ENCODE measurements at places on chromosomes 1 and 21.

GRCh38 chr1:202081992-202082391, 40.7 kb upstream of the GPR37L1 start:
- no peak for DNase-seq

DNA sequence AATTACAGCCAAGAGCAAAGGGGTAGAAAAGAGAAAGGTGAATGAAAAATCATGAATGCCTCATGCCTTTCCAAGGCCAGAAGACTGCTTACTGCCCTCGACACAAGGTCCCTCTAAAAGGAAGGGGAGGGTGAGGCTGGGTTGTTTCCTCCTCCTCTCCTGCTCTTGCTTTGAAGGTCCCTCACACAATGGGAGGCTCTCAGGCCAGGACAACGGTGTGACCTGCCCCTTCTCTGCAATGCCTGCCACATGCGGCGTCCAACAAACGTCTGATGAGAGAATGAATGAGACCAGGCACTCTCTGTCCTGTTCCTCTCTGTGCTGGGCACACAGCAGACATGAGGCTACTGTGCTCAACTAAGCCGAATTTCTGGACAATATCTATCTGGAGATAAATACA, 51.3 kb downstream of the SSBP3 start:
- DNase-seq, result no peak

DNA sequence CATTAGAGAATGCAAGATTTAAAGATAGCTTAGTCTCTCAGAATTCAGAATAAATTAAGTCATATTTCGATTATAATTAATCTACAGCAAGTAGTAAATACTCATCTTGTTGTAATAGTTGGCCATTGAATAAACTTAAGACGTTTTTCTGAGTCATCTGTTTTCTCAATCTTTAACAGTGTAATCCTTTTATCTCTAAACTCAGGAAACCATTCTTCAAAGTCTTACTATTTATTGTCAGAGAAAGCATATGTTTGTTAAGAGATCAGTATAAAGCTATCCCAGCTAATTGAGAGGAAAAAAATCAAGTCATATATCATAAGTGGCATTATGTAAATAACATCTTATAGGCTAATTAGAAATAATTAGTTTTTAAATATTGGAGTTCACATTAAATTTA, 201.2 kb upstream of the ADAMTS5 start:
- DNase-seq, result peak; percentile 46

DNA sequence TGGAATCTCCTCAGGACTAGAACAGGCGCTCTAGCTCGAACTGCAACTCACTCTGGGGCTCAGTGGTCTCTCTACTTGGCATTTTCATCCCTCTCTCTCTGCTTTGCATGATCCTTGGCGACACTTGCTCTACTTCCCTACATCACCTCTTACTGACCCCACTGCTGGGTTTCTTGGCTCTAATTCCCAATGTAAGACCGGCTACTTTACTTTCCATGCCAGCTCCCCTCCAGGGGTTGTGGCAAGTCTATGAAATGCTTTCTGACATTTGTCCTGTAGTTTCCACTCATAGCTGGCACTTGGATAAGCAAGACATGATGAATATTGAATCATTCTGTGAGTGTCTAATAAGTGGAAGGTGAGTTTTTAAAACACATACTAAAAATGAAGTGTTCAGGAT, 292.3 kb downstream of the USP25 start:
- DNase-seq, result no peak

GRCh38 chr1:42040159-42040558, 113.1 kb upstream of the GUCA2B start:
- no peak for DNase-seq

- peak; percentile 70 for DNase-seq
These were observed 256.8 kb upstream of the C1orf105 start for GRCh38 chr1:172163498-172164215.

DNA sequence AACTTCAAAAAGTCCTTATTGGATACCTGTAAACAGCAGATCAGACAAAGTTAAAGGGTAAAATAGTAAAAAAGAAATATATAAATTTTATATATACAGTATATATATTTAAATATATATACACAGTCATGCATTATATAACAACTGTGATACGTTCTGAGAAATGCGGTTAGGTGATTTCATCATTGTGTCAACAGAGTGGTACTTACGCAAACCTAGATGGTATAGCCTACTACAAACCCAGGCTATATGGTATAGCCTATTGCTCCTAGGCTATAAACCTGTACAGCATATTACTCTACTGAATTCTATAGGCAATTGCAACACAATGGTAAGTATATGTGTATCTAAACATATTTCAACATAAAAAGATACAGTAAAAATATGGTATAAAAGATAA, 222.7 kb downstream of the NUF2 start:
- no peak for DNase-seq

- DNase-seq, result no peak
These were observed at the start of gene KRTAP12-2 for GRCh38 chr21:44666401-44667320. KRTAP12-2 (minus strand) TSS chr21:44666927; CDS start chr21:44666886, 41 bp downstream.

- peak; percentile 75 for DNase-seq
These were observed 1.4 kb upstream of the SPATA1 start for GRCh38 chr1:84504580-84505492.

DNA sequence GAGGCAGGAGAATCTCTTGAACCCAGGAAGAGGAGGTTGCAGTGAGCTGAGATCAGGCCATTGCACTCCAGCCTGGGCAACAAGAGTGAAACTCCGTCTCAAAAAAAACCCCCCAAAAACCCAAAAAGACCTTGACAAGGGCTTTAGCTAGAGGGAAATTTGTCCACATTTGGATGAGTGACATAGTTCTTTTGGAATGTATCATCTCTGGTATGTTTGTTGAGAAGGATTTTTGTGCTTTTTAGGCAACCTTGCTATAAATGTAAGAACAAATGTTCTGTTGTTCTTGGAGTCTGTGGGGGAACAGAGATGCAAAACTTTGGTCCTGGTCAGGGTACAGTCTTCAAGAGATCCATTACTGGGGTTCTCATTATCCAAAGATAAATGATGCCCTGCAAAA, 28.9 kb downstream of the INAVA start:
- DNase-seq, result no peak

GRCh38 chr1:98677288-98677687, 15.8 kb downstream of the SNX7 start:
- peak; percentile 90 for DNase-seq

DNA sequence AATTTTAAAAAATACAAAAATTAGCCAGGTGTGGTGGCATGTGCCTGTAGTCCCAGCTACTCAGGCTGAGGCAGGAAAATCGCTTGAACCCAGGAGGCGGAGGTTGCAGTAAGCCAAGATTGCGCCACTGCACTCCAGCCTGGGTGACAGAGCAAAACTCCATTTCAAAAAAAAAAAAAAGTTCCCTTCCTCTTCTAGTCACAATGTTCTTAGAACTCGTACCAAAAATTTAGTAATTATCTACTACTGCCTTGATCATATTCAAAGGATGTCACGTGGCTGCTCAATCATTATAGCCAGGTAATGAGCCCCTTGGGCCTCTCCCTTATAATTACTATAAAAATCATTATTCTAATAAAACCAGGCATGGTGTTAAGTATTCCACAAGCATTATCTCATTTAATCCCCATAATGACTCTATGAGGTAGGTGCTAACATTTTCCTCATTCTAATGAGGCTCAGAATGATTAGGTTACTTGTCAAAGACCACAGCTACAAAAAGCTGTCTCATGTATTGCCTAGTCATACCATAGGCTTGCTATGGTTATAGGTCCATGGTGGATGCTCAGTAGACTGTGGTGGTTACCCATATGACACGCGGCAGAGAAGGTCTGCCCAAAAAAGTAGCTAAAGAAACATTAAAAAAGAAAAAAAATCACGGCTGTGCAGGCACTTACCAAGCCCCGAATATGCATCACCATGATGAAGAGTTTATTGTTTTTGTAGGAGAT, 15.5 kb upstream of the PPP1R15B start:
- DNase-seq, result no peak

GRCh38 chr1:15083578-15083977, 70.0 kb upstream of the TMEM51 start:
- no peak for DNase-seq

GRCh38 chr1:11352816-11353799, 80.1 kb downstream of the UBIAD1 start:
- DNase-seq, result no peak

DNA sequence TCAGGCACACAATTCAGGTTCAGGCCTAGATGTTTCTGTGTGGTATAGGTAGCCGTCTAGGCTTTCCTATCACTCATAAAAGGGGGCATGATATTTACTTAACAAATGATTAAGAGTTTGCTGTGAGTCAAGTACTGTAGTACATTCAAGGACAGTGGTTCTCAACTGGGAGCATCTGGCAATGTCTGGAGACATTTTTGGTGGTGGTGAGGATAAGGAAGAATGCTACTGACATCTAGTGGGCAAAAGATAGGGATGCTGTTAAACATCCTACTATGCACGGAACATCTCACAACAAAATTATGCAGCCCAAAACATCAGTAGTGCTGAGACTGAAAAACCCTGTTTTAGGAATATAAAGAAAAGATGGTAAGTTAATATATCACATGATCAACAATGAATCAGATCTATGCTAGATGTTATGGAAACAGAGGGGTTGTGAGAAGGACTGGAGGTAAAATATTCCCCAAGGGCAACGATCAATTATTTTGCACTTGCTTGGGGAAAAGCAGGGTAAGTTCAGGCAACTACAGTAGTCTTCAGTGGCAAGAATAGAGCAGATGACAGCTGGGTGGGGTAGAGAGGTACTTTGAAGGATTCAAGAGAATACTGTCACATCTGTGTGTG, 4.9 kb downstream of the DNTTIP2 start:
- peak; percentile 57 for DNase-seq

- peak; percentile 48 for DNase-seq
These were observed 512.2 kb downstream of the NEGR1 start for GRCh38 chr1:71770121-71770520.

GRCh38 chr1:155125946-155126555, 1.6 kb upstream of the EFNA1 start:
- peak; percentile 13 for DNase-seq

GRCh38 chr21:31329456-31330143, 14.5 kb downstream of the TIAM1 start:
- DNase-seq, result no peak

DNA sequence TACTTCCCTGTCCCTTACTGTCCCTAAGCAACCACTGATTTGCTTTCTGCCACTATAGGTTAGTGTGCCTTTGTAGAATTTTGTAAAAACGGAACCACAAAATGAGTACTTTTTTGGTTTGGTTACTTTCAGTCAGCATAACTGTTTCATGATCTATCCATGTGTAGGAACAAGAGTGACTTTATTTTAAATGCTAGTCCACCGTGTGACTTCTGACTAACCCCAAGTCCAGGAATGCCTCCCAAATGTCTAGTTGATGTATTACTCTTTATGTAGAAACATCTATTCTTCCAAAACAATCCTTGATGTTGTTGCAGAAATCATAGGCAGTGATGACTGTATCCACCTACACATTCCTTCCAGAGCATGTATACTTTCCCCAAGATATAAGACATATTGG, 21.3 kb downstream of the ATPAF1 start:
- DNase-seq, result peak; percentile 55

GRCh38 chr1:194268839-194269238, 1082.4 kb upstream of the B3GALT2 start:
- no peak for DNase-seq

DNA sequence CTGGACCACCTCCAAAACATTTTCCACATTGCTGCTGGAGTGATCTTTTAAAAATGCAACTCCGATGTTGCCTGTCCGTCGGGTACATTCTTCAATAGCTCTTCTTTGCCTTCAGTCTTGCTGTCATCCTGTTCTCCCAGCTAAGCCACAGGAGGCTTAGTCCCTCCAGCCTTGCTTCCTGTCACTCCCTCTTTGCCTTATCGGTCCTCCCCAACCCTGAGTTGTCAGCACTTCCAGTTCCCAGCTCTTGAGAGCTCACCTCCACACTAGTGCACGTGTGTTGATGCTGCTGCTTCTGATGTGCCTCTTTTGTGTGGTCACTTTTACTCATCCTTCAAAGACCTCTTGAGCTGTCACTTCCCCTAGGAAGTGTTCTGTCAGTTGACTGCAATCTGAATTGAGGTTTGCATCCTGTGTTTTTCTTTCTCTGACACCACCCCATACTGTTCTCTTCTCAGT, 15.3 kb downstream of the UCK2 start:
- DNase-seq, result peak; percentile 44

GRCh38 chr1:37677143-37677439, 15.2 kb upstream of the CDCA8 start:
- no peak for DNase-seq

DNA sequence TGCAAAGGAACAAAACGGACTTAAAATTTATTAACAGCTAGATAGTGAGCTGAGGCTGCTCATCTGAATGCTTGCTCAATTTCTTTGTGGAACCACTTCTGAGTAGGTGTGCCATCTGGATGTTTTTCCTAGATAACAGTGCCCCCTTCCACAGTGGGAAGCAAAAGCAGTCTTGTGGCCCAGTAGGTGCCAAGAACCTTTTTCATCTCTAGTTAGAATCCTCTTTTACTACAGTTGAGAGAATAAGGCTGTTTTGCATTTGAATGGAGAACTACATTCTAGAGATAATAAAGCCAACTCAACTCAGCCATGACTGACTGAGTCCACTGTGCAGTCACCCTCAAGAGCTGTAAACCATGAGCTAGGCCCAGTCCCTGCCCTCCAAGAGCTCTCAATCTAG, 13.3 kb downstream of the F3 start:
- DNase-seq, result no peak

GRCh38 chr1:230747890-230748800, 957 bp downstream of the CAPN9 start:
- DNase-seq, result no peak

GRCh38 chr1:207876131-207876530, 34.8 kb downstream of the CD34 start:
- DNase-seq, result no peak

DNA sequence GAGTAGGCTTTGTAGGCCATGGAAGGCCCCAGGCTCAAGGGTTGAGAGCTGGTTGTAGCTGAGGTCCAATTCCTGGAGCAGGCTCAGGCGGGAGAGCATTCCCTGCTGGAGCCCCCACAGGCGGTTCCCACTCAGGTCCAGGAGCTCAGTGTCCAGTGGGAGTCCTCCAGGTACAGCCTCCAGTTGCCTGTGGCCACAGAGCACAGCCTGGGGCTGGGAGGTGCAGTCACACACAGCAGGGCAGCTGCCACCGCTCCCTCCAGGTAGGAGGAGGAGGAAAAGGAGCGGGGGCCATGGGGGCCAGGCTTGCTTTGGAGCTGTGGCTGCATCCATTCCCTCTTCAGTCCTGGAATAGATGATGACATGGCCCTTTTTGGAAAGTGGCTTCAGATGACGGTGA, 2.8 kb downstream of the LINGO4 start:
- DNase-seq, result no peak

- DNase-seq, result no peak
These were observed 92.6 kb upstream of the ACTRT2 start for GRCh38 chr1:2928366-2929325.

DNA sequence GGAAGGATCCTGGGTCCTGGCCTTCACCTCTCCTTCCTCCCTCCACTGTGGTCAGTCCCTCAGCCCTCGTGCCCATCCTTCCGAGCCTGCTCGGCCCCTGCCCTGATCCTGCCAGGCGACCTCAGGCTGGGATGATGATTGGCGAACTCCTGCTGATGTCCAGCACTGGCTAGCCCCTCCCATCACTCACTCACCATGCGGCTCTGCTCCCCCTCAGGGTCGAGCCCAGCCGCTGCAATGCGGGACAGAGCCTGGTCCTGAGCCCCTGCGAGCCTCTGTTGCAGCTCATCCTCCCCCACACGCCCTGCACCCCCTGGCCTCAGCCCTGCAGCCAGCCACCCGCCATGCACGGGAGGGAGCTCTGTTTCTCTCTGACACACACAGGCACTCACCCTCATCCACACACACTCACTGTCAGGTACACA, 100.2 kb downstream of the DMRTB1 start:
- DNase-seq, result no peak

GRCh38 chr1:170310951-170311350, 165.2 kb downstream of the NTMT2 start:
- DNase-seq, result no peak

Data from fibroblast of the aortic adventitia (primary cell).